ENCODE measurements at places on chromosomes 1 and 21.

- no peak for DNase-seq
These were observed 29.9 kb downstream of the FAF1 start for GRCh38 chr1:50930193-50930592.

DNA sequence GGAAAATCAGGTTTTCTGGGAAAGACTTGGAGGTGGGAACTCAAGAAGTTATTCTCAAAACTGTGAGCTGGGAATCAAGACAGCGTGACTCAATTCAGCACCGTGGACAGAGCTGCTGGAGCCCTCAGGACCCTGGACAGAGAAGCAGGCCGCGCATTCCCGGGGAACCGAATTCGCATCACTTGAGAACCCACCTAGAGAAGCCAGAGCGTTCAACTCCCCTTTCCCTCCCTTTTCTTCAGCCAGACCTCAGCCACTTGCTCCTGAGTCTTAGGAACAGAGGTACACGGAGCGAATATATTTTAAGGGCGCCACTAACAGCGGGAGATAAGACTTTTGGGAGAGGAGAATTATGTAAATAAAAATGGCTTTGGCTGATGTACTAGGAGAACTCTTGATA, 2.0 kb upstream of the LIN28A start:
- peak; percentile 44 for DNase-seq

GRCh38 chr1:160722726-160723125, 11.1 kb upstream of the CD48 start:
- DNase-seq: no peak

DNA sequence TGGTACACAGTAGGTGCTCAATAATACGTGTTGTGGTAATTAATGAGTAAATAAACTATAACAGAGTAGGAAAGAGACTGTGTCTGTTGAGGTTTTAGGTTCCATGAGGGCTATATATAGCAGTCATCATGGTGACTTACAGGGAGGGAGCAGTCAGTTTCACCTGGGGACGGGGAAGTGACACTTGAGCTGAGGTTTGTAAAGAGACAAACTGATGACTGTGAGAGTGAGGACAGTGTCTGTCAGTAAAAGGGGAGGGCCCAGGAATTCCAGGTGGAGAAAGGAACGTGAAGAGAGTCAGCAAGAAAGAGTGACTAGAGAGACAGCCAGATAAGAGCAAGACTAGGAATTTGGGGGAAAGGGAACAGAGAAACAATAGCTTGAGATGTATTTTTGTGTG, 30.2 kb downstream of the ABCA4 start:
- no peak for DNase-seq

GRCh38 chr1:84772428-84772943, 82.2 kb upstream of the SSX2IP start:
- peak; percentile 53 for DNase-seq

DNA sequence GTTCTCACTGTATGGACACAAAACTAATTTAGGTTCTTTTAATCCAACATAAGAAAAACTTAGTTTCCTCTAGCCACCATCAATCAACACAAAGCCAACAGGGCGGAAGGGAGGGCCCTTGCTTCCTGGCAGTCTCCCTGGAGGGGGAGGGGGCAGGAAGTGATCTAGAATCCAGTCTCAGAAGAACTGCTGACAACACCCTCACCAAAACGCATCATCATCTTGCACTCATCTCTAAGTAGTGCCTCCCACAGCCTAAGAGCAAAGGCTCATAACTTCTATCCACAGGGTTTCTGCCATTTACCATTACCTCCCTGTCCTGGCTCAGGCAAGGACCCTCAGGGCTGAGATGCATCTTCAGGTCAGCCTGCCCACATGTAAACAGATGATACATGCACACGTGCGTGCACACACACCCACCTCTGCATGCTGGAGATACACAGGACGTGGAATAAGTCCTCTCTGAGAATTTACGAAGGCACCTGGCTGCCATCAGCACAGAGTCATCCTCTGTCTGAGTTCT, 20.5 kb downstream of the HIVEP3 start:
- DNase-seq: no peak

GRCh38 chr1:160748878-160749269, 9.8 kb downstream of the SLAMF7 start:
- no peak for DNase-seq

DNA sequence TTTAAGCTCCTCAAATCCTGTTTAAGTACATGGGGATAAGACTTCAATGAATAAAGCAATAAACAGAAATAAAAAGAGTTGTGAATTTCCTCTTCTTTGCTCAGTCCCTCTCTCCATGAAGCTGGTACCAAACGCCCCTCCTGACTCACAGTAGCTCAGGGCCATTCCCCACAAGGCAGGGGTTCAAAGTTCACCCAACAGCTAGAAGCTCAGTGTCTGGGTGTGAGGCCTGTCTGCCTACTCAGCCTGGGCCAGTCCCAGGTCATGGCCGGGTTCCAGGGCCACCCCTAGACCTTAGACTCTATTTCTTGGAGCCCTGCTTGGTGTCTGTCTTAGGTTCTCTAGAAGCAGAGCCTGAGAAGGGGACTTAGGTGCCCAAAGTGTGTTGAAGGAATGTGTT, 251.5 kb downstream of the GRIK3 start:
- no peak for DNase-seq

DNA sequence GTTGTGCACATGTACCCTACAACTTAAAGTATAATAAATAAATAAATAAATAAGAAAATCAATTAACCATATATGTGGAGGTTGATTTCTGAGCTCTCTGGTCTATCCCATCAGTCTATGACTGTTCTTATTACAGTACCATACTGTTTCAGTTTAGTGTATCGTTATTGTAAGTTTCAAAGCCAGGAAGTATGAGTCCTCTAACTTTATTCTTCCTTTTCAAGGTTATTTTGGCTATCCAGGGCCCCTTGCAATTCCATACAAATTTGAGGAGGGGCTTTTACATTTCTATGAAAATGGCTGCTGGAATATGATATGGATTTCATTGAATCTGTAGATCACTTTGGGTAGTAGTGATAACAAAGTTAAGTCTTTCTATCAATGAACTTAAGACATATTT, 96.9 kb upstream of the BCL9 start:
- no peak for DNase-seq

DNA sequence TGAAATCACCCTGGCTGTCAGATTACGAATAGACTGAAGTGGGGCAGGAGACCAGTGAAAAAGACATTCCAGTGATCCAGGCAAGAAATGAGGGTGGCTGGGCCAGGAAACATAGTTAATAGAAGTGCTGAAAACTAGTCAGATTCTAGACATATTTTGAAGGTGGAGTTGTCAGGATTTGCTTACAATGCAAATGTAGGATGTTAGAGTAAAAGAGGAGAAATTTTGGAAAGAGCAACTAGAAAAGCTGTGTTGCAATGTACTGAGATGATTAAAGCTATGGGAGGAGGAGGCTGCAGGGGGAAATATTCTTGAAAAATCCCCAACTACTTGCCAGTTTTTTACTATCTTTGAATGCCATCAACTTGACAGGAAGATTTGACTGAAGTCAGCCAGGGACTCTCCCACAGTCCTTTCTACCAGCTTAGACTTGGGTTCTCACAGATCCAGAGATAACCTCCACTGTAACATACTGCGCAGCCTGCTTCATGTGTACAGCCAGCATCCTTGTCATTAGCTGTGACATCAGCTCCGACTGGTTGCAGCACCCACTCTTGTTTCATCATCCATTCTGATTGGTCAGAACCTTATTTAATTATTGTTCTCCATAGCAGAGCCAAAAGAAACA, 109.7 kb downstream of the TSEN15 start:
- DNase-seq: no peak

DNA sequence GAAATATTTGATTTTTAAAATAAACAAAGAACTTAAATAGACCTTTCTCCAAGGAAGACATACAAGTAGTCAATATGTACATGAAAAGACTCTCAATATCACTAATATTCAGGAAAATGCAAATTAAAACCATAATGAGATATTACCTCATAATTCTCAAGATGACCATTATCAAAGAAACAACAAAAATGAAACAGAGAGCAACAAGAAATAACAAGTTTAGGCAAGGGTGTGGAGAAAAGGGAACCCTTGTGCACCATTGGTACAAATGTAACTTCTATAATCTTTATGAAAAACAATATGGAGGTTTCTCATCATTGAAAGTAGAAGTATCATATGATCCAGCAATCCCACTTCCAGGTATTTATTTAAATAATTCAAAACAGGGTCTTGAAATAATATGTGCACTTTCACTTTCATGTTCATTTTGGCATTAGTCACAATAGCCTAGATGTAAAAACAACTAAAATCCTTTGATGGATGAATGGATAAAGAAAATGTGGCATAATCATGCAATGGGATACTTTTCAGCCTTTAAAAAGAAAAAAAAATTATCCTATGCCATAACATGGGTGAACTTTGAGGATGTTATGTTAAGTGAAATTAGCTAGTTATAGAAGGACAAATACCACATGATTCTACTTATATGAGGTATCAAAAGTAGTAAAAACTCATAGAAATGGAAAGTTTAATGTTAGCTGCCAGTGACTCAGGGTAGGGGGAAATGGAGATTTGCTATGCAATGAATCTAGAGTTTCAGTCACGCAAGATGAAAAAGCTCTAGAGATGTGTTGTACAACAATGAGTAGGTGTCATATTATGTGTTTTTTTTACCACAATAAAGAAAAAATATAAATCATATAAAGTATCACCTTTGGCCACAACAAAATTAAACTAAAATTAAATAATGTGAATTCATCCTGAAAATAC, 114.5 kb upstream of the LYPLAL1 start:
- no peak for DNase-seq

GRCh38 chr1:6294080-6294889, 33.4 kb upstream of the GPR153 start:
- DNase-seq: no peak

DNA sequence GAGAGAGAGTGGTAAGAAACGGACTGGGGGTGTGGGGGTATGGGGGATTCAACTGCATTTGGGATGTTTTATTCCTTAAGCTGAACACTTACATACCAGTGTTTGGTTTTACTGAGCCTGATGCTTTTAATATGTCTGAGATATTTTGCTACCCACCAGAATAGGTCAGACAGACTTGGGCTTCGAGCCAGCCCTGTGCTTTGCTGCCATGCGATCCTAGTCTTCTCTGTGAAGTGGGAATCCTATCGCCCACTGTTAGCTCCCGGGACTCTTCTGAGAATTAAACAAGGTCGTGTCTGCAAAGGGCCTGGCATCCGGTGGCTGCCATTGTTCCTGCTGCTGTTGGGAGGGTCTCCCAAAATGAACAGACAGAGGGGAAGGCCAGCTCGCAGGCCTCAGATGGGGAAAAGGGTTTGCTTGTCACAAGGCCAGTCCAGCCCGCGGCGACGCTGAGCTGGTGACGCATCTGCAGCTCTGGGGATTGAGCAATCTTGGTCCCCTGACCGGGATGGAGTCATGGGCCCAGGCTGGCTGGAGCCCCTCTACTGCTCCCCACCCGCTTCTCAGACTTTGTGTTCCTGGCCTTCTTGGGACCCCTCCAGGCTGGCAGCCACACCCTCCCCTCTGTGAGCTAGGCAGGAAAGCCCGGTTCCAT, 26.9 kb upstream of the ECE1 start:
- DNase-seq: no peak

GRCh38 chr21:34343838-34344381, 19.9 kb upstream of the KCNE2 start:
- no peak for DNase-seq

DNA sequence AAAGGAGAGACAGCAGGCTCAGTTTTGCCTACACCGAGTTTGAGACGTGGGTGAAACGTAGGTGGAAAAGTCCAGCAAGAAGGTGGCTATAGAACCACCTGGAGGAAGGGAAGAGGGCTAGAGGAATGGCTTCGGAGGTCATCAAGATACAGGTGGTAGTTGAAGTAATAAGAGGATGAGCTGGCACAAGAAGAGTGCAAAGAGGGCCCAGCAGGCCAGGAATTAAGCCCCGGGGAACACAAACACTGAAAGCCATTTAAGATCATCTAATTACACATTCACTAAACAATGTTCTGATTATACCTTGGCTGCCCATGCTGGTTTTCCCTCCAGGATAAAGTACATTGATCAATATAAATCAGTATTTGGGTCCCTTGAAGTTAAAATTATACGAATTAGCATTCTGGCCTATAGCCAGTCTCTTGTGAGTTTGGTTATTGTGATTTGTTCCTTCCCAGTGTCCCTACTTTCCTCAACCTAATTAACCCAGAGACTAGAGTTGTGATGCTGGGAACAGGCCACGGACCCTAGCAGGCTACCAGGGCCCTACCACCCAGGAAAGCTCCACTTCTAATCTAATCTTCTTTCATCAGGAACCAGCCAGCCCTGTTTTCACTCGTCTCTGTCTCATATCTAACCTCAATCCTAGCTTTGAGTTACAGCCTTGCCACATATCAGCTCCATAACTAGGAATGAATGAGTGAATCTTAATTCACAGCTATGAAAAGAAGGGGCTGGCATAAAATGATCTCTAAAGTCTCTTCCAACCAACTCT, 26.4 kb upstream of the PPP1R15B start:
- DNase-seq: no peak

DNA sequence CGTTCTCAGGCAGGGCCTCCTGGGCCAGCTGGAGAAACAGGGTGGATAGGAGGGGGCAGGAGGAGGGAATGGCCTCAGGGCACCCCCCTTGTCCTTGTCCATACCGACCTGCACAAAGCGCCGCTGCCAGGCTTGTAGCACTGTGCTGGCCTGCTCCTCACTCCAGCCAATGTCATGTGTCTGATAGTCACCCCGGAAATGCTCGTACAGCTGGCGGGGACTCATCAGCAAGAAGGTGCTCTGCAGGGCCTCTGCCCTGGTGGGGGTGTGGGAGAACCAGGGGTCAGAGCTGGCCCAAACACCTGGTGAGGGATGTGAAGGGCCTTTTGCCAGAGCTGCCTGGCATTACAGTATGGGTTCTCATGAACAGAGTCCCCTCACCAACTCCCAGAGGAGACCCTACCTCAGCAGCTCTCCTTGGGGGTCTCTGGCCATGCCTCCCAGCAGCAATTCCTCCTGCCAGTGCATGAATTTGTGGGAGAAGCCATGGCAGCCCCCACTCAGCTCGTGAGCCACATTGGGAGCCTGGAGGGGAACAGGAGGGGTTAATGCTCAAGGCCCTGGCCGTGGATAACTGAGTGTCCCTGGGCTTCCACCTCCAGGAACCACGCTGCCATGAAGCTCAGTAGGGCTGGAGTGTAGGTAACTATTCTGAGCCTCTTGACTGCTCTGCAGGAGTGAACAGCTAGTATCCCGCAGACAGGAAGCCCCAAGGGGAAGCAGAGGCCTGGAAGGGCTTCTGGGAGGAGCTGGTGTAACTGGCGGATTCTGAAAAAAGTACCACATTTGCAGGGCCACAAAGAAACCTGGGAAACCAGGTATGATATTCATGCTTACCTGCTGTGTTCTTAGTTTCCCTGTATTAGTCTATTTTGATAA, 13.3 kb downstream of the PTCH2 start:
- no peak for DNase-seq

Measured in GM19239 (cell line).